Kasumi-1 (cell line): ENCODE measurements at places on chromosomes 11 and 22.

DNA sequence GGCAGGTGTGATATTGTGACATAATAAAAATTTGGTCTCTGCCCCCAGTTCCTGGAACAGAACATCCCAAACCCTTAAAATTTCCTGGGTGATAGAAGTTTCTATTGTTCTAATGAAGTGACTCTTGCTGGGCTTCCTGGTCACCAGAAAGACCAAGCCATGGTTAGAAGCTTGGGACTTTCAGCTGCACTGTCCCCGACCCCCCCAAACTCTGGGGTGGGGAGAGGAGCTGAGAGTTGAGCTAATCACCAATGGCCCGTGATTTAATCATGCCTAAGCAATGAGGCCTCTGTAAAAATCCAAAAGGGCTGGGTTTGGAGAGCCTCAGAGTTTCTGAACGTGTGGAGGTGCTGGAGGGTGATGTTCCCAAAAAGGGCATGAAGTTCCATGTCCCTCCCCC is 54.8 kb upstream of the FTH1 start:
- no peak for DNase-seq

GRCh38 chr22:25167082-25167481 is 32.6 kb upstream of the CRYBB3 start:
- no peak for DNase-seq

DNA sequence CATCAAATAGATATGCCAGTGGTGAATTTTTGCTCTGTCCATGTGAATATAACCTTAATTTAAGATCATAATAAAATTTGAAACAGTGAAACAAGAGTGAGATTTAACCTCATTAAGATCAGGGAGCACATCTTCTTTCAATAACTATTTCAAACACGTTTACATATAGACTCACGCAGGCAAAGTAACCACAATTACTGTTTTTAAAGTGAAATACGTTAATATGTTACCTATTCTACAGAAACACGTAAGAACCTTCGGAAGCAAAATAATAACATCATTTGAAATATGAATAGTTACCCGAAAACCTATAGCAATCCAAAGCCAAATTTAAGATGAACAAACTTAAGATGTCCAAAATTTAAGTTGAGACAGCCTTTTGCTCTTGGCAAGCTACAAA is 136.2 kb upstream of the ZC3H12C start:
- no peak for DNase-seq

DNA sequence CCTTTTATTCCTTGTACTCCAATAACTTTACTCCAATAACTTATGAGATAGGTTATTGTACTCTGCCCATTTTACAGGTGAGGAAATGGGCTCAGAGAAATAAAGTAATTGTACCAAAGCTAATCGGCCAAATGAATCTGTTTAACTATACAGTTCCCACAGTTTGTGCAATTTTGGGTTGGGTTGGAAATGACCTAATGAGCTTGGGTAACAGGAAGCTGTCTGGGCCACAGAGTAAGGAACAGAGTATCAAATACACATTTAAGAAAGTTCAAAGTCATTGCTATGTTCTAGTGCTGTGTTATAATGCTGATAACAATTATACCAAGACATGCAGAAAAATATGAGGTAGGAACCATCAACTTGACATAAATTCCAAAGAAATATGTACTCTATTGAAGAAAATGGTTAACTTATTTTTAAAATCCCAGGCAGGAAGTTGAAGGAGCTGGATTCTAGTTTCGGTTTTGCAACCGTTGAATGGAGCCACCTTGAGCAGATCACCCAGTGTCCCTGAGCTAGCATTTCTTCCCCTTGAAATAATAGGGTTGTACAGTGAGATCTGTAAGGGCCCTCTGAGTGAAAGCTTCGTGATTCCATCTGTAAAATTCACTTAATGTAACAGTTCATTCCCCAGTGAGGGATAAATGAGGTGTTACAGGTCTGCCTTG is 360.9 kb upstream of the NARS2 start:
- DNase-seq = no peak

- DNase-seq = no peak
These were observed 11.7 kb upstream of the ARFGAP3 start for GRCh38 chr22:42868751-42869251.
